SK-N-DZ (cell line): ENCODE measurements at places on chromosomes 1 and 21.
A peak's percentile ranks its signal among the peaks of the same experiment; 100 is the strongest.

DNA sequence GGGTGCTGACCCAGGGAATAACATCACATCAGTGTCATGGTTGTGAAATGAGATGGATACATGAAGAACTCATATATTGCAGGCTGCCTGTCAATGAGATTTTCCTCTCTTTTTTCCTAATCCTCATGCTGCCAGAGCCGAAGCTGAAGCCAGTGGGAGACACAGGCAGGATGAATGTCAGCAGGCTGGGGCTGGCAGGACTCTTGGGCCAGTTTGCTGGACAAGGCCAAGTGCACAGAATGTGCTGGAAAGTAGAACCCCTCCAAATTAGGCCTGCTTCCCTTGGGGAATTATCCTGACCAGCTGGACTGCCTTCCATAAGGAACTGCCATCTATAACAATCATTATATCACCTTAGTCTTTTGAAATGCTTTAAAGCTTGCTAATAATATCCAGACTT is 31.4 kb downstream of the SLC44A3 start:
- DNase-seq: no peak

- peak; percentile 4 for DNase-seq
Observed at GRCh38 chr1:8281843-8282509, 35.9 kb upstream of the SLC45A1 start.

DNA sequence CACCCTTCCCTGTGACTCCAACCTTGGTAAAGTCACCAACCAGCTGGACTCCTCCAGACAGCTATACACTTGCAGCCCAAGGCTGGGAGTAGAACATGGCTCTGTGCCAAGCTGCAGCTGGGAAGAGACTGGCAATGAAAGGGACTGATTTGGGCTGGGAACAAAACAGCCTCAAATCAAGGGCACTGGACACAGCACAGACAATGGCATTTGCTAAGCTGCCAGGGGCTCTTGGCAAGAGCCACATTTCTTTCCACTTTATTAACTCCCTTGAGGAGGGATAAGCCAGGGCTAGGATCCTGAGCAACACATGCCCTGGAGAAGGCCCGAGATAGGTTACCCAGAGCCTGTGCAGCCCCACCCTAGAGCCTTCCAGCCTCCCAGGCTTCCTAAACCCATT is 12.0 kb downstream of the SYT11 start:
- DNase-seq: no peak

- peak; percentile 44 for DNase-seq
Observed at GRCh38 chr1:8015036-8015808, 10.9 kb downstream of the ERRFI1 start.

- no peak for DNase-seq
Observed at GRCh38 chr1:94411237-94411636, 7.0 kb upstream of the ABCD3 start.

DNA sequence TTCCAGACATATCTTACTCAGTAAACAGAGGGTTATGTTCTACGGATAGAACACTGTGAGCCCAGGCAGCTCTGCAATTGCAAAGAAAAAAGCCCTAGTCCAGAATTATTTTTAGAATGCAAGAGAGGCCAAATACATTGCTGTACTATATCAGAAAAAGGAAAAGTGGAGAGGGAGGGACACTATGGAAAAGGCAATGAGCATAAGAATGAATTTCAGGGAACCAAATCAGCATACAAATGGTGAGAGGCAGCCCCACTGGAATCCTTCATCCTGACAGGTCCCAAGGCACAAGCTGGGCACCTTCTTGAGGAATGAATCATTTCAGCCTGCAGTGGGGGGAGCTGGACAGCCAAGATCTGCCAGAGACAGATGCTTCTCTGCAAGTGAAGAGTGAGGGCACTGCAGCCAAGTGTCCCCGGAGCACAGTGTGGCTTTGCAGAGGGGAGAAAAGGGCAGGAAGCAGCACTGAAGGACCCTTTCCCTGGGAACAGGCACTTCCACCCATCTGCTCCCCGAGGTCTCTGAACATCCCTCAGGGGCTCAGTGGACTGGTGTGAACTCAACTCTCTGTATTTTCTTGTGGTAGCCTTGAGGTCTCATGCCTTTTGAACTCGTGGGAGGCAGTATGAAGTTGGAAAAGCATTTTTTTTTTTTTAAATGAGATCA is 115.6 kb downstream of the XCL2 start:
- no peak for DNase-seq

GRCh38 chr21:42499444-42500112 is 3.6 kb upstream of the RSPH1 start:
- peak; percentile 41 for DNase-seq

DNA sequence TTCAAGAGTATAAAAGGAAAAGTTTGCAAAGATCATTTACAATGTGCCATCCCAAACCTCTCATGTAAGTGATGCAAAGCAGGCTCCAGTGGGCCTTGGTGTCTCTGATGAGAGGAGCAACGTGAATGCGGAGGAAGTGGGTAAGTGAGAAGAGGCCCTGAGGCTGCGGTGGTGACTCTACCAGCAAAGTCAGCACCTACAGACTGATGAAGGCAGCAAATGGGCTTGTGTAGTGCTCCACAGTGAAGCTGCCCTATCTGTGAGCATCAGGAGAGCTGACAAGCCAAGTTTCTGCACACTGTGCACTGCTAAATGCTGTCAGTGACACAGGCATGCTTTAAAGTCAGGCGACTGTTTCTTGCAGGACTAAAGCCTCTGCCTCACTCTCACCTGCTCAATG is 15.6 kb upstream of the RAP1A start:
- no peak for DNase-seq

DNA sequence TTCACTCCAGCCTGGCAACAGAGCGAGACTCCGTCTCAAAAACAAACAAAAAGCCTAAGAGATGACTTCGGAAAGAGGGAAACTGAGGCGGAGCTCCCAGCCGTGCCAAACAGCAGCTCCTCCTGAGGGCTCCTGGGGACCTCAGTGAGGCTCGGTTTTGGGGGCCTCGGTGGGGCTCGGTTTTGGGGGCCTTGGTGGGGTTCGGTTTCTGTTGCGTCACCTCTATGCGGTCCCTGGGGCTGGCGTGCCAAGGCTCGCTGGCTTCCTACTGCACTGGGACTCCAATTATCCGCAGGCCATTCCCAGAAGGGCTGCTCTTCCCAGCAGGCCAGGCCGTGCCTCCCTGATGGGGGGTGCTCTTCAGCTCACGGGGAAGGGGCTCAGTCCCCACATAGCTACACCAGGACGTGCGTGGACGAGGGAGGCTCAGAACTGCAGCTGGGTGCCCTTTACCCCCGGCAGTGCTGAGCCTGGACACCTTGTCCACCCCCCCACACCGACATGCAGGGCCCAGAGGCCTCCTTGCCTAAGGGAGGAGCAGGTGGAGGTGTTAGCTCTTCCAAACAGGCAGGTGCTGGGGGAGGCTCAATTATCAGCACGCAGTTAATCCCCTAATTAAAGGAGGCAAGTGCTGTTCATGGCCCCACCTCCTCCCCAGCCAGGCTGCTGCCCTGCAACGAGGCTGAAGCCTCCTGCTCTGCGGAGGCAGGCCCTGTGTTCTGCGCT is 5.1 kb upstream of the C1orf159 start:
- DNase-seq: no peak

- DNase-seq: no peak
Observed at GRCh38 chr1:184556665-184557064, 169.8 kb downstream of the C1orf21 start.

GRCh38 chr1:12610305-12610935 is 7.6 kb downstream of the DHRS3 start:
- no peak for DNase-seq

DNA sequence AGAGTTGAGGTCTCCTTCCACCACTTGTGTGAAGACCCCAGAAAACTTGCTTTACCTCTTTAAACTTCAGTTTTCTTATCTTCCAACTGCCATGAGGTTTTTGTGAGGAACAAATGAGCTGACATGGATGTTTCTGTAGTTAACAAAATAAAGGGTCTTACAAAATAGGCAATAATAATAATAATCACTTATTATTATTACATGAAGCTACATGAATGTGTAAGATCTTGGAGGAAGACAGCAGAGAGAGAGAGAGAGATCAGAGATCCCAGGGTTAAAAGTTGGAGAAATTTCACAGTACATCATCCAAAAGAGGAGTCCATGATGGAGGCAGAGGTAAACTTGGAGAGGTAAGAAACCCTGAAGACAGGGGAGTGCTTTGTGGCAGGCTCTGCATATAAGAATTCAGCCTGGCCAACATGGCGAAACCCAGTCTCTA is 10.7 kb downstream of the RCC1 start:
- DNase-seq: no peak

- no peak for DNase-seq
Observed at GRCh38 chr1:28885472-28885877, 28.9 kb upstream of the EPB41 start.

GRCh38 chr1:100538913-100539835 is 1.2 kb downstream of the GPR88 start:
- DNase-seq: peak; percentile 22

DNA sequence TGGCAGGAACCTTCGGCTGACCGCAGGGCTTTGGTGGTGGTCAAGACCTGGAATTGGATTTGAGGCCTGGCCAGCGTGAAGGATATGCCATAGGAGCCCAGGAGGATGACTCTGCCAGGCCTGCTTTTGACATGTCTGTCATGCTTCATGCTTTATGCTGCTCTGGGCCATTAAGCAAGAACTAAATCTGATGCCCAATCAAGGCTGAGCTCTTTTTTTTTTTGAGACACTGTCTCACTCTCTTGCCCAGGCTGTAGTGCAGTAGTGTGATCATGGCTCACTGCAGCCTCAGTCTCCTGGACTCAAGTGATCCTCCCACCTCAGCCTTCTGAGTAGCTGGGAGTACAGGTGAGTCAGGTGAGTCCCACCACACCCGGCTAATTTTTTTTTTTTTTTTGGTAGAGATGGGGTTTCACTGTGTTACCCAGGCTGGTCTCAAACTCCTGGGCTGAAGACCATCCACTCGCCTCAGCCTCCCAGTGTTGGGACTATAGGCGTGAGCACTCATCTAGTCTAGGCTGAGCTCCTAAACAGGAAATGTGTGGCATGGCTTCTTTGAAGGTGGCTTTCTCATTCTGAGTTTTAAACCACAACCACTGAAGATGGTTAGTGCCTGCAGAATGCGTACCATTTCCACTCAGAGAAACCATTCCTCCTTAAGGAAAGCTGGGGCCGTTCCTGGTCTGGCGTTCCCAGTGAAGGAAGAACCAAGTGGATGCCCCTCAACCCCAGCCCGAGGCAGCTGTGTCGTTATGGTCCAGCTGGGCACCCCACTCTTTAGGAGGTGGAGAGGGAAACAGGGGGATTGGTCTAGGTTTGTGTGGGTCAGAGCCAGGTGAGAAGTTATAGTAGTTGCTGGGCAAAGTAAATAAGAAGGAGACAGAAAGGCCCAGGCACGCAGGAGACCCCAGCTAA is 34.2 kb upstream of the ATP5PO start:
- no peak for DNase-seq

- DNase-seq: no peak
Observed at GRCh38 chr1:92230736-92231135, 13.0 kb downstream of the C1orf146 start.

- no peak for DNase-seq
Observed at GRCh38 chr1:161511018-161511755, 5.9 kb downstream of the FCGR2A start.

GRCh38 chr1:12067900-12068821 is 5.1 kb downstream of the TNFRSF8 start:
- DNase-seq: no peak

DNA sequence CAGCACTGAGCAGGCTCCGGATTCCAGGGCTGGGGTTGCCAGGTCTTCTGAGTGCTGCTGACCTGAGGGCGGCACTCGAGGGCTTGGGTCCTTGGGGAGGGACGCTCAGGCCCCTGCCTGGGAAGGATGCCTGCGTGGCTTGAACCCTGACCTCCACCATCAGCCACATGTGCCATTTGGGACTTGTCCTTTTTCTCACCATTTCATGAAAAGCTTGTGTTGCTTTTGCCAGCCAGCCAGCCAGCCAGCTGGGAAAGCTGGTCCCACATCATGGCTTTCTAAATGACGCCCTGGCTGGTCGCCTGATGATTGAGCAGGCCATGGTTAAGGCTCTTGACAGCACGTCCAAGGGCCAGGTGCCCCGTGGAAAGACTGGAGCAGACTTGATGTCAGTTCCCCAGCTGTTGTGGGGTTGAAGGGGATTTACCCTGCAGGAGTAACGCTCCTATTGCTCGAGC is 168.7 kb downstream of the CAMTA1 start:
- DNase-seq: no peak

- DNase-seq: no peak
Observed at GRCh38 chr1:224201383-224201782, 18.3 kb downstream of the DEGS1 start.

- DNase-seq: no peak
Observed at GRCh38 chr1:236765831-236766230, 29.3 kb upstream of the MTR start.

DNA sequence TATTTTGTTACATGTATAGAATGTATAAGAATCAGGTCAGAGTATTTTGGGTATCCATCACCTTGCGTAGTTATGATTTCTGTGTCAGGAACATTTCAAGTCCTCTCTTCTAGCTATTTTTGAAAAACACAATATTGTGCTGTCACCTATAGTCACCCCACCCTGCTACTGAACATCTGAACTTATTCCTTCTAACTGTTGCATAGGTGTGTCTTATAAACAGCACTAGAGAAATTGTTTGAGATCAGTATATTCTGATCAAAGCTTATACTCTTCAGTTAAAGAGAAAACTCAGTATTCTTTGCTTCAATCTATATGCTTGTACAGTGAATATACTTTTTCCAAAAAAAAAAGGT is 96.0 kb downstream of the ASH1L start:
- DNase-seq: no peak

- DNase-seq: no peak
Observed at GRCh38 chr1:185843986-185844385, 109.8 kb downstream of the HMCN1 start.

GRCh38 chr1:185291159-185291558 is 25.9 kb downstream of the IVNS1ABP start:
- DNase-seq: no peak

DNA sequence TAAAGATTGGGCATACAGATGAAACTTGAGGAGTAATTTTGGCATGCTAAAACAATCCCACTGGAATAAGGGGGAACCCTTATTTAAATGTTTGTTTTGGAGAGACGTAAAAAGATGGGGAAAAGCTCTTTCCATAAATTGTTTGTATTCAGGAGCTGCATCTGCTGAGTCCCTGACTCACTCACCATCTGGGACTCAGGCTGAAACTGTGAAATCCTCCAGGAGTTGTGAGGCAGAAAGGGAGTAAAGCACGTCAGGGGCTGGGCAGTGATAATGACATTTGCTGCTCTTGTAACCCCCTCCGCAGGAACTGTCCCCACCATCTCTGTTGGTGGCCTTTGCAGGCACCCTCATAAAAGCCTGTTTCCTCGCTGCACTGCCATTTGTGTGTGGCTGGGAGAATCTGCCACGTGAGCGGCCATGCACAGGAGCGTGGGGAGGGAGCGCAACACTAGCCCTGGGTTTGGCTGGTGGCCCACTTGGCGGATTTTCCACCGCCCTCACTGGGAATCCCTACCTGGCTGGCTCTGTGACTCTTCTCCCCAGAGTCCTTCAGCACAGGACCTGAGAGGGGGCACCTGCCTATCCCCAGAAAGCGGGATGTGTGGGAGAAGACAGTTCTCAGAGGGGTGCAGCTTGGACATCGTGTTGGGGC is 45.3 kb downstream of the ZSCAN20 start:
- DNase-seq: no peak

- DNase-seq: peak; percentile 79
Observed at GRCh38 chr1:159161001-159161718, 10.3 kb upstream of the CADM3 start.
